ENCODE measurements at places on chromosomes 2 and 18. TPM values are rescaled to one million over a fixed set of nuclear protein-coding genes. Genes with fewer than 3 reads are reported as not detected.
A peak's percentile ranks its signal among the peaks of the same experiment; 100 is the strongest.

DNA sequence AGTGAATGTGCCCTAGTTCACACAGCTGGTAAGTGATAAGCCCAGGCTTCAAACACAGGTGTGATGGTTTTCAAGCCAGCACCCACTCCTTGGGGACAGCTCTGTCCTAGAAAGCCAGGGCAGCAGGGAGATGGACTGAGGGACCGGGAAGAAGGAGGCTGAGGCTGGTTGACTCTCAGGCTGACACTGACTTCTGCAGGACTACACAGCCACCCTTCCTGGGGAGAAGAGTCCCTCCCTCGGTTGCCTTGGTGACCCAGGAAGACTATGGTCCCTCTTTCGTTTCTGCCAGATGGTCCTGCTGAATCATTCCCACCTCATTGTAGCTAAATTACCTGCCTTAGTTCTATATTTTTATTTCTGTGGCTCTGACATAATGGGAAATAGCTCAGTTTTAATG lies 11.3 kb upstream of the FSHR start:
- no peak overlapping the region for H3K27ac ChIP-seq
- no peak overlapping the region for H3K4me3 ChIP-seq
- no peaks in the 10 kb centered on the region for H3K27me3 ChIP-seq
- no peak for DNase-seq
- H3K36me3 ChIP-seq, result no peaks in the 10 kb centered on the region

GRCh38 chr18:433298-433697 lies 67.2 kb downstream of the COLEC12 start:
- no peak for DNase-seq
- no peak overlapping the region for H3K4me3 ChIP-seq
- no peak overlapping the region for H3K27ac ChIP-seq

GRCh38 chr2:56191617-56192016 lies 7.8 kb downstream of the CCDC85A start:
- no peaks in the 10 kb centered on the region for H3K36me3 ChIP-seq
- H3K4me3 ChIP-seq, result no peak overlapping the region
- peaks cover 19% of the 10 kb centered on the region for H3K27me3 ChIP-seq

DNA sequence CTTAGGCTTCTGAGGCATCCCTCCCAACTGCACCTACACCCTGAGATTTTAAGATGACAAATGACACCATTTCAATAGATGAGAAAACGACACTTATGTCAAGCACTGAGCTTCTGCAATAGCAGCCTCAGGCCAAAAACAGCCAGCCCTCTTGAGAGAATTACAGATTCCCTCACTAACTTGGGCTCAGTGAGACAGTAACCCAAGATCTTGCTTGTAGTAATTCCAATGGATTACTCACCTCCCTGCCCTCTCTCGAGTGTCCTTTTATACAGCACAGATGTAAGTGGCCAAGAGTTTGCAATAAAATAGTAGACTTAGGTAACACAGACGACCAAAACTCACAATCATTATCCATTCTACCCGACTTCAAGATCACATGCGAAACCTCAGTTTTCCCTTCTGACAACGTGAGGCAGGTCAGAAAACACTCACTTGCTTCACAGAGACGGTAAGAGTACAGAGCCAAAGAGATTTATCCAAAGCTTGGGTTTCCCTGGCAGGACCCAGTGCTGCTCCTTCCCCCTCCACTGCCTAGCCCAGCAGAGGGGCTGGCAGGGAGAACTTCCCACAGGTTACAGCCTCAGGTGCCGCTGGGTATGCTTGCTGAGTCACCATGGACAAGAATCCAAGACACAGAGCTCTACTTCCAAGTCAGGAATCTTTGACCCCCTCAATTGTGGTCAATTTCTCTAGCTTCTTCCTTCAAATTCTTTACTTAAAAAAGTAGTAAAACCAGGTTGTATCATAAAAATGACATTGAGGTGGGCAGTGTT lies 181.4 kb downstream of the MYO5B start:
- H3K27ac ChIP-seq, result no peak overlapping the region
- no peaks in the 10 kb centered on the region for H3K36me3 ChIP-seq
- H3K27me3 ChIP-seq, result peaks cover 3% of the 10 kb centered on the region
- no peak for DNase-seq
- H3K4me3 ChIP-seq, result no peak overlapping the region

- no peaks in the 10 kb centered on the region for H3K36me3 ChIP-seq
- H3K27me3 ChIP-seq, result peaks cover 10% of the 10 kb centered on the region
- no peak for DNase-seq
These were observed 46.7 kb downstream of the REEP1 start for GRCh38 chr2:86290596-86291327.

GRCh38 chr2:3450385-3451010 lies 68.8 kb downstream of the ADI1 start:
- no peak overlapping the region for H3K27ac ChIP-seq
- peaks cover 21% of the 10 kb centered on the region for H3K36me3 ChIP-seq
- H3K4me1 ChIP-seq, result no peaks in the 10 kb centered on the region
- no peak overlapping the region for H3K4me3 ChIP-seq
- no peak for DNase-seq

DNA sequence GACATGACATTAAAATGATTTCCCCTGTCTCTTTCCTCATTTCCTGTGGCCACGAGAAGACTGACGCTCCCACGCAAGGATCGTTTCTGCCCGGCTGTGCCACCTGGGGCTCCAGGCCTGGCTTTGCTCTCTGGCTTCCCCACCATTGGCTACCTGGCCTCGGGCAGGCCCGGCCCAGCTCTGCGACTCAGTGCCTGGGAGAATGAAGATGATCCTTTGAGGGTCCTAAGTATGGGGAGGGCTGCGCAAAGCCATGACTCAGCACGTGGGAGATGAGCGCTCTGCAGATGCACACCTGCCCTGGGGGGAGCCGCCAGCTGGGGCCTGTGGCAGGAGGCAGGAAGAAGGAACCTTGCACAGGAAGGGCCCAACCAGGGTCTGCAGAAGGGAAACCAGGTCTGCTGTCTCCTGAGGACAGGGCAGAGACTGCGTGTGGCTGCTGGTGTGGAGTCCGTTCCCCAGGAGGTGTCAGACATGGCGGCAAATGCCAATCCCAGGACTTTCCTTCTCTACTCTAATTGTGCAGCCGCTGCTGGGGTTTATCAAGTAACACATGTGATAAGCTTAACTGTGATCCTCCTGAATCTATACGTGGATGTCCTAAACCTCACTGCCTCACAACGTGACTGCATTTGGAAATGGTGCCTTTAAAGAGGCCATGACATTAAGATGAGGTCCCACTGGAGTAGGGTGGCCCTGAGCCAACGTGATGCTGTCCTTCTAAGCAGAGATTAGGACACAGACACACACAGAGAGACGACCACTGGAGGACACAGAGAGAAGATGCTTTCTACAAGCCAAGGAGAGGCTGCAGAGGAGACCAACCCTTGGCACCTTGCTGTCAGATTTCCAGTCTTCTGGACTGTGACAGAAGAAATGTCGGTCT lies 32.9 kb downstream of the MBP start:
- peak; percentile 46 for DNase-seq
- H3K4me1 ChIP-seq, result peaks cover 91% of the 10 kb centered on the region
- peak overlapping the region; percentile 44 for H3K4me3 ChIP-seq
- peak overlapping the region; percentile 82 for H3K27ac ChIP-seq
- H3K36me3 ChIP-seq, result peaks cover 54% of the 10 kb centered on the region

Gene MALL
- total RNA-seq, result 1.6 TPM

Gene XRCC5
- total RNA-seq, result 536 TPM

Gene PDK1
- 56.8 TPM for total RNA-seq

Gene C2orf78
- not detected for total RNA-seq

Gene SLC1A4
- 15.7 TPM for total RNA-seq

Measured in activated CD4-positive, alpha-beta T cell treated with anti-CD3 and anti-CD28 coated beads for 36 hours (primary cell).